ENCODE measurements at places on chromosomes 16 and 17.

DNA sequence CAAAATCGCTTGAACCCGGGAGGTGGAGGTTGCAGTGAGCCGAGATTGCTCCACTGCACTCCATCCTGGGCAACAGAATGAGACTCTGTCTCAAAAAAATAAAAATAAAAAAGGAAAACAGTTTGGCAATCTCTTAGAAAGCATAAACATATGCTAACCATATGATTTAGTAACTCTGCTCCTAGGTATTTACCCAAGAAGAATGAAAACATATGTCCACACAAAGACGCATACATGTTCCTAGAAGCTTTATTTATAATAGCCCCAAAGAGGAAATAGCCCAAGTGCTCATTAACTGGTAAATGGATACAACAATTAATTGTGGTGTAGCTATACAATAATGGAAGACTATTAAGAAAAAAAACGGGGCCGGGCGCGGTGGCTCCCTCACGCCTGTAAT, 18.5 kb upstream of the CDH1 start:
- no peak for DNase-seq

DNA sequence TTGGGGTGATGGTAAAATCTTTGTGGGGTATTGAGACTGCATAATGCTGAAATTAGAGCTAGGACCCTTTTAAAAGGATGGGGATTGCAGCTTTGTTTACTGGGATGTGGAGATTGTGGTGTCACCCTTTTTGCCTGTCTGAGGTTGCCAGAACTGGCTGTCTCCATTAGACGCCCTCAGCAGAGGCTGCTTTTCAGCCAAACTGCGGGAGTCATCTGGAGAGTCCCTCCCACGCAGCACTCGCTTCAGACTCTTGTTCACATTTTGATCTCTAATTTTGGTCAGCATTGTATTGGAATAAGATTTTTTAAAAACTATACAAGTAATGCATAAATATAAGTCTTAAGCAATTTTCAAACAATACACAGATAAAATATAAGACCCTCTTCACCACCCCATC, 27.9 kb upstream of the JPT2 start:
- no peak for DNase-seq

DNA sequence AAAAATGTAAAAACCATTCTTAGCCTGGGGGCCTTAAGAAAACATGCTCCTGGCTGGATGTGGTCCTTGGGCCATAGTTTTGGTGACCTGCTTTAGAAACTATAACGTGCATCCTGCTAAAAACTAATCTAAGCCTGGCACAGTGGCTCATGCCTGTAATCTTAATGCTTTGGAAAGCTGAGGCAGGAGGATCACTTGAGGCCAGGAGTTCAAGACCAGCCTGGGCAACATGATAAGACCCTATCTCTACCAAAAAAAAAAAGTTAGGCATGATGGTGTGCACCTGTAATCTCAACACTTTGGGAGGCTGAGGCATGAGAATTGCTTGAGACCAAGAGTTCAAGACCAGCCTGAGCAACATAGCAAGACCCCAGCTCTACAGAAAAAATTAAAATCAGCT, 183.8 kb upstream of the CHMP6 start:
- no peak for DNase-seq

GRCh38 chr16:25040543-25040942, 25.4 kb upstream of the ARHGAP17 start:
- DNase-seq = no peak

DNA sequence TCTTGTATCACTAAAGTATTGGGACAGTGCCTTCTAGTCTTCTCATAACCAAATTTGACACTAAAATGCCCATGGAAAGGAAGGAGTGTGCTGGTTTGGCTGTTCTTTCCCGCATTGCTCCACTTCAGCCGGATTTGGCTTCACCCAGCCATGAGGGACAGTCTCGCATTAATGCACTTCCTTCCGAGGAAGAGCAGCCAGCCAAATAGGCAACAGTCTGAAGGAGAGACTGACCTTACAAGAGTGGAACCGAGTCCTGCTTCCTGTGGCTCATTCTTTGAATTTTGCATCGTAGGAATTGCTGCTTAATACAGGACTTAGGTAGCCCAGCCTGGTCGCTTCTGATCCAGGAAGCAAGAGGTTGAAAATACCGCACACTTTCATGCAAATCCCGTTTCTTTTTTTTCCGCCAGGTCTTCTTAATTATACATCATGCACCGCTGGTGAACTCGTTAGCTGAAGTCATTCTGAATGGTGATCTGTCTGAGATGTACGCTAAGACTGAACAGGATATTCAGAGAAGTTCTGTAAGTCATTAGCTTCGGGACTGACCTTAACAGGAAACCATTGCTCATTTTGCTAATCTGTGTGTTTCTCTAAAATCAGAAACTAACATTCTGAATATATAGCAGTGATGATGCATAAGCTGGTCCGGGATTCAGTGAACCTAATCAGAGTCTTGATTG, 38.2 kb downstream of the CLEC16A start:
- DNase-seq = no peak

- no peak for DNase-seq
Measured at GRCh38 chr17:1574697-1575471, 12.3 kb upstream of the PITPNA start.

GRCh38 chr17:63543822-63544420, 6.4 kb upstream of the DCAF7 start:
- DNase-seq = no peak

DNA sequence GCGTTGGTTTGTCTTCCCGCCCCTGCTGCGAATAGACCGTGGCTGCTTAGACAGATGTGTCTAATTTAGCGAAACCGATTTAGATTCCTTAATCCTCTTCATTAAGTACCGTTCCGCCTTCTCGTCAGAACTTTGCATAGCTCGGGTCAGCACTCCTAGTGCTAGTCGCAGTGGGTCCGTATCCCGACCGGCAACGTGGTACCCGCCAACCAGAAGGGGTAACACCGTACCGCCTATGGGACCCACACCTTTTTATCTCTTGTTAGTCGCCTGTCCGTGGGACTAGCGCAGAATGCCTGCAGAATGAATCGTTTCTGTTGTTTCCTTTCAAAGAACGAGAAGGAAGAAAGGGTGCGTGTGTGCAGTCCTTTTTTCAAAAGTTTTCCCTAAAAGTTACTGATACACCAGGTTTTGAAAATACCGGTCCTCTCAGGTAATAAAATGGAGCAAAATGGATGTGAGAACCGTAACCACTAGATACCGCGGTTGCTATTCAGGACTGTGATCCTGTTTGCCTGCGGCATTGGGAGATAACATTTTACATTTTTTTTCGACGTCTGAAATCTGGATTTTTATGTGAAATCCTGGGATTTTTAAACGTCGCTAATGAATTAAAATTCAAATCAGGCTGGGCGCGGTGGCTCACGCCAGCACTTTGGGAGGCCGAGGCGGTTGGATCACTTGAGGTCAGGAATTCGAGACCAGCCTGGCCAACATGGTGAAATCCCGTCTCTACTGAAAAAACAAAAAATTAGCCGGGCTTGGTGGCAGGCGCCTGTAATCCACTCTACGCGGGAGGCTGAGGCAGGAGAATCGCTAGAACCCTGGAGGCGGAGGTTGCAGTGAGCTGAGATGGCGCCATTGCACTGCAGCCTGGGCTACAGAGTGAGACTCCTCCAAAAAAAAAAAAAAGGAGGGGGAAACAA, 998 bp upstream of the SRSF1 start:
- no peak for DNase-seq

GRCh38 chr17:76732734-76733617, 4.2 kb downstream of the SRSF2 start:
- DNase-seq = no peak

DNA sequence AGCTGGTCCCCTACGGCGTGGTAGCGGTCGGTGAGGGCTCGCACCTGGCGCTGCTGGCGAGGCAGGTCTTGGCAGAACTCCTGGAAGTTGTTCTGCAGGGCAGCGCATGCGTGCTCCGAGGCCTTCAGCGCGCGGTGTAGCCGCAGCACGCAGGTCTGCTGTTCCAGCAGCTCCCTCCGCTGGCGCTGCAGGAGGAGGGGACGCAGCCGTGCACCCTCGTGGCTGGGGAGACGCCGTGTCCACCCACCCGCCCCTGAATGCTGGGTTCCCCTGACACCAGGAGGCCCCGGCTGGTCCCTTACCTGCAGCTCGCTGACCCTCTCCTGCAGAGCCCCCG, 12.2 kb downstream of the EVPL start:
- no peak for DNase-seq

DNA sequence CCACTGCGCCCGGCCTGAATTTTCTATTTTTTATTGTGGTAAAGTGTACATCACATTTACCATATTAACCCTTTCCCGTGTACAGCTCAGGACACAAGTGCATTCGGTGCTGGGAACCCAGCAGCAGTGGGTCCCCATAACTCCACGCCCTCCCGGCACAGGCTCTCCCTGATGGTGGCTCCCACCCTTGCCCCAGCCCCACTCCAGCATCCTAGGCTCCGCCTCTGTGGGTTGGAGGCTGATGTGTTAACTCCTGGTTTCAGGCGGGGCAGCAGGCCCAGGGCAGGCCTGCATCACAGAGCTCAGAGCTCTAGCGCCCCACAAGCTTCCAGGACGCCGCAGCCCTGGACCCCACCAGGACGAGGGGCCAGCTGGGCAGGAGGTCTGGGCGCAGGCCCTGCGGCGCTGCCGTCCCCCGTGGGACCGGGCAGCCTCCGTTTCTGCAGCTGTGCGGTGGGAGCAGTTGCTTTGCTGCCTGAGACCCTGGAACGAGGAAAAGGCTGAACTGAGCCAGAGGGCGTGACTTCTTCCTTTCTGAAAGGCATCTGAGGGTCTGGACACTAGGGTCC, 19.6 kb downstream of the ZFPM1 start:
- DNase-seq = no peak
